ENCODE measurements at places on chromosomes 5 and 9. TPM values are rescaled to one million over a fixed set of nuclear protein-coding genes. Genes with fewer than 3 reads are reported as not detected.

The ST6GALNAC4 gene
- 25.7 TPM for total RNA-seq

The IL6ST gene
- 74.9 TPM for total RNA-seq

The MTREX gene
- total RNA-seq: 115 TPM

The TAS2R1 gene
- not detected for total RNA-seq

The NME5 gene
- total RNA-seq: not detected

All from activated T-cell treated with anti-CD3 and anti-CD28 coated beads, Interleukin-2, amount 50 U/mL, for 4 hours (primary cell).